T-helper 1 cell (primary cell): ENCODE measurements at places on chromosomes 5 and 9.
A peak's percentile ranks its signal among the peaks of the same experiment; 100 is the strongest.

DNA sequence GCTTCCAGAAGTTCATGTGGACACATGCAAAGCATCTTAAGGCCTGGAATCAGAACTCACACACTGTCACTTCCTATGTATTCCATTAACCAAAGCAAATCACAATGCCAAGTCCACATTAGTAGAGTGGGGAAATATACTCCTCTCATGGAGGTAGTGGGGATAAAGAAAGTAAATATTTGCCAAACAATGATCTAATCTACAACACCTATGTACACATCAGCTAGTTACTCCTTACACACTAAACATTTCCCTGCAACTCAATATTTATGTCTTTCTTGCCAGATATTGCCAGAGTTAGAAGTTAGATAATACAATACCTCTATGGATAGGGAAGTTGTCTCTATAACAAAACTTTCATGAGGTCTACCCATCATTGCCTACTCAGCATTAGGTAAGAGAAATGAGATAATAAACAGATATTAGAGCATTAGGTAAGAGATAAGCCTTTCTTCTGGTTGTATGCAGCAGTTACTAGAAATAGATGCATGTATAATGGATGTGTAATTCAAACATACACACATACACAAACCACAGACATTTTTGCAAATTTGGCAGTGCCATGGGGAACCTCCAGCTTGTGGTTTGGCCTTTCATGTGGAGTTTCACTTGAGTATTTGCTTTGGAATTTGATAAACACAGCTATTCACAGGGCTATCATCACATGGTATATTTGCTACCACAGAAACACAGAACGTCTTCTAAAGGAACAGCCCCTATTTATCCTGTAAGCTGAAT lies 196.5 kb downstream of the TLE1 start:
- DNase-seq, result no peak

DNA sequence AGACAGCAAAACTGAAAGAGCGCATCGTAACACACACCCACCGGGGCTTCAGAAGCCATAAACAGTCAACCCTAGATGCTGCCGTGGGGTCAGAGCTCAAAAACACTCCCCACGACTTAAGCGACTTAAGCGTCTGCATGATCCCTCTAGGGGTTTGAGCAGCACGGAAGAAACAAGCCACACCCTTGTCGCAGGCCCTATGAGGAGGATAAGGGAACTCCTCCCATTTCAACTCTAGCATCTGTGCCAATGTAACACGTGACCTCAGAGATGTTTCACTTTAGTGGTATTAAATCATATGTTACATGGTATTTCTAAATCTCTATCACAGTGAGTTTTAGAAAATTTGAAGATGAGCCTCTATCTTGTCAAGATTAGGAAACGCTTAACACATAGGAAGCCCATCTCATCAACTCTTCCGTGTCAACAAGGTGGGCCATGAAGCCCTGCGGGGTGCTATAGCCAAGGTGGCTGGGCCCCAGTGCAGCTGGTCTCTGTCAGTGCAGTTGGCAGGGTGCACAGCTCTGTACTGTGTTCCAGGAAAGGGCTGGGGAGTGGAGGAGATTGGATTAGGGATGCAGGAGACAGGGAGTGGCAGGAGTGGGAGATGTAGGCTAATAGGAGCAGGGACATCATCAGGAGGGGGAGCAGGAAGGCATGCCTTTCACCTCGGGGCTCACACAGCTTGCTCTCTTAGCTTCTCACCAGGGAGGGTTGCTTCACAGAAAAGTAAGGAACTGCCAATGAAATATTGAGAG lies 33.1 kb downstream of the ZCCHC9 start:
- DNase-seq, result no peak

DNA sequence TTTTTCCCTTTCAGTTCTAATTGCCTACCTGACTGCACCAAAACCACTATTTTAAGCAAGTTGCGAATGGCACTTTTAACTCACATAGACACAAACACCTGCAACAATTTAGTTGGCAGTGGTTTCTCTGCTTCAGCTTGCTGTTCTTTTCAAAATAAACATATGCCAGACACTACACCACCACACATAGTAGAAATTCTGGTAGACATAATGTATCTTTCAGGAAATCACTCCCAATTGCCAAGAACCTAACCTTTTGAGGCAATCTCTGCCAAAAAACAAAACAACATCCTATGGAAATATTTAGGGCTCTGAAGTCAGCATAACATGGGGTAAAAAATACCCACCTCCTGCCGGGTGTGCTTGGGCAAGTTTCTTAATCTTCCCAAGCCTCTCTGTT lies 27.7 kb downstream of the GLIS3 start:
- DNase-seq, result no peak

DNA sequence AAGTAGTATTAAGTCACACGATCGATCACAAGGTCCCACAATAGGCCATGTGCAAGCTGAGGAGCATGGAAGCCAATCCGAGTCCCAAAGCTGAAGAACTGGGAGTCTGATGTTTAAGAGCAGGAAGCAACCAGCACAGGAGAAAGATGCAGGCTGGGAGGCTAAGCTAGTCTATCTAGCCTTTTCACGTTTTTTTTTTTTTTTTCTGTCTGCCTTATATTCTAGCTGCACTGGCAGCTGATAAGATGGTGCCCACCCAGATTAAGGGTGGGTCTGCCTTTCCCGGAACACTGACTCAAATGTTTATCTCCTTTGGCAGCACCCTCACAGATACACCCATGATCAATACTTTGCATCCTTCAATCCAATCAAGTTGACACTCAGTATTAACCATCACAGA lies 6.5 kb downstream of the PPIP5K2 start:
- no peak for DNase-seq

DNA sequence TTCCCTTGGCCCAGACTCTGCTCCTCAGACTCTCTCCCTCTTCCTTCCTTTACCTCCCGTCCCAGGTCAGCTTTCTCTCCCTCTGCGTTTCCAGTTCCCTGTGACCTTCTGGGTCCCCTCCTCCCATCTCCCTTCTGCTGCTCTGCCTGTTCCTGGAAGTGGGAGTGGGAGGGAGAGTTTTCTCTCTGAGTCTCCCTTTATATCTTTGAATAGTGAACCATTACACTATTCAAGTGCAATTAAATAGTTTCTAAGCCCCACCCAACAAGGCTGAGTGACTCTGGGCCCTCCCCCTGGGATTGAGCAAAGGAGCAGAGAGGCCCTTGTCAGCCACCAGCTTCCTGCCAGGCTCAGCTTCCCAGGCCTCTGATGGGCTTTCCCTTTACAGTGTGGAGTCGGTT lies 34.8 kb downstream of the THBS4 start:
- DNase-seq, result no peak

- no peak for DNase-seq
Measured at GRCh38 chr5:64690417-64691151, at the start of gene SHISAL2B. Gene SHISAL2B (plus strand): TSS chr5:64690503. CDS start chr5:64690624, 121 bp downstream.

DNA sequence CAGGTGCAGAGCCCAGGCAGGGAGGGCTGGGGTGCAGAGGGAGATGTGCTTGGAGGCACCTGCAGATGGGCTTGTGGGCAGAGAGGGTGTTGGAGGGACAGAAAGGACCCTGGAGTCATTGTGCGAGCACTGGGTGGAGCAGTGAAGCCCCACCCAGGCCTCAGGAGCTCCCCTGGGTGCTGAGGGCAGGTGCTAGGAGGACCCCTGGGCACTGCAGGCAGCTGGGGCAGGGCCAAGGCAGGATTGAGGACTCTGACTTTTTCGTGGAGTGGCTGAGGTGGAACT lies 10.3 kb upstream of the SLC6A18 start:
- no peak for DNase-seq

DNA sequence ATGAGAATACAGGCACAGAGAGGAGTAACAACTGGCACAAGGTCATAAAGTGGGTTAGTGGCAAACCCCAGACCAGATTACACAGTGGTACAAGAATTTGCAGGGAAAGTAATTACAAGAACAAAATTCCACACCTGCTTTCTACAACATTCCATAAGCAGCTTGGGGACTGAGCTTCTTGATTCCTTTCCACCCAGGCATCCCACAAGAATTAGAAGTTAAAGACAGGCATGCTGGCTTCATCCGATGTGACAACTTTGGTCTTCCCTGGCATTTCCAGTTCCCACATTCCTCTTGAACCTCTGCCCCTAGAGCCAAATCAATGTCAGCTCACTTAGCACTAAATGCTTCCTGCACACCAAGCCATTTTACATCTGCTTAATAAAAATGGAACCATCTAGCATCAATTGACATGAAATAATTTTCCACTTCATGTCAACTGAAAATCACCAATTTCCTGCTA lies 435.8 kb upstream of the PAPPA start:
- DNase-seq, result no peak

- DNase-seq, result no peak
Measured at GRCh38 chr5:179113143-179113530, 53.0 kb downstream of the ZNF354C start.

GRCh38 chr9:112647596-112647995 lies 70.3 kb downstream of the INIP start:
- DNase-seq, result no peak

DNA sequence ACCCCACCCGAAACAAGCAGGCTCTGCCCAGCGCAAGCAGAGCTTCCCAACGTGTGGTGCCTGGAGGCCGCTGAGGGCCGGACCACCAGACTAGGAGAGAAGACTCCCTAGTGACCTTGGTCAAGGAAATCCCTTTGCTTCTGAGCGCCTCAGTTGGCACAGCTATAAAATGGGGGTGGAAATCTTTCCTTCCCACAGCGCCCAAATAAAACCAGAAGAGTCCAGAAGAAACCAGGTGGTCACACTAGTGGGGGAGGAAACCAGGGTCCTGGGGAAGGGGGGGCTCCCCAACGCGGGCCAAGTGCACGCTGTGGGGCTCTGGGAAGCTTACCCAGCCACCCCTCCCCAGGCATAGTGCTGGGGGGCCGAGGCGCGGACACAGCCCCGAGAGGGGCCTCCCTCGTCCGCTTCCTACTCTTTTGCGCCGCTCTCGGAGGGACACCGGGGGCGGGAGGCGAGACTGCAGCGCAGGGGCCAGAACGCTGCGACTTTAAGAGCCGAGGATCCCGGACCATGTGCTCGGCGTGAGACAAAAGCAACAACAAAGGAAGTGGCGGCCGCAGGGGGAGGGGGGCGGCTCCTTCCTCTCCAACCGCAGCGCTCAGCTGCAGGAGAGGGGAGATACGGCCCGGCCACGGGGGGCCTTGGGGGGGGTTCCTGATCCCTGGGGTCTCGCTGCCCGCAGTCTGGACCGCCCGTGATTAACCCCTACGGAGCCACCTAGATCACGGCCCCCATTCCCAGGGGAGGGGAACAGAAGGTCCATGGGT lies 885 bp downstream of the RNF44 start:
- DNase-seq, result peak; percentile 77

- DNase-seq, result no peak
Measured at GRCh38 chr5:66839636-66840185, 243.5 kb downstream of the MAST4 start.

DNA sequence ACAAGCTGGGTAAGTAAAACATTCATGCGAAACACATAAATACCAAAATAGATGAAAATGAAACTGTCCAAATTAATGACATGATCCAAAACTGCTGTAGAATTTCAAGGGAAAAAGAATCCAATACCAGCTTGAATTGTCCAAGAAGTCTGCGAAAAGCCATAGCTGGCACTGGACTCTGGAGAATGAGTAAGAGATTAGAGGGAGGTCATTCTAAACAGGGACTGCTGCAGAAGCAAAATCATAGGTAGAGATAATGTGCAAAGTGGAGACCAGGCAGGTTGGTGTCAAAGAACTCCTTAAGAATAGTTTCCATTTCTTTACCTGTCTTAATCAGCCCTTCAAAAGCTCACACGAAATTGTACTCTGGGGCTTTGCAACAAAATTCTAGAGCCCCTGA lies 162.5 kb downstream of the NFIB start:
- no peak for DNase-seq

DNA sequence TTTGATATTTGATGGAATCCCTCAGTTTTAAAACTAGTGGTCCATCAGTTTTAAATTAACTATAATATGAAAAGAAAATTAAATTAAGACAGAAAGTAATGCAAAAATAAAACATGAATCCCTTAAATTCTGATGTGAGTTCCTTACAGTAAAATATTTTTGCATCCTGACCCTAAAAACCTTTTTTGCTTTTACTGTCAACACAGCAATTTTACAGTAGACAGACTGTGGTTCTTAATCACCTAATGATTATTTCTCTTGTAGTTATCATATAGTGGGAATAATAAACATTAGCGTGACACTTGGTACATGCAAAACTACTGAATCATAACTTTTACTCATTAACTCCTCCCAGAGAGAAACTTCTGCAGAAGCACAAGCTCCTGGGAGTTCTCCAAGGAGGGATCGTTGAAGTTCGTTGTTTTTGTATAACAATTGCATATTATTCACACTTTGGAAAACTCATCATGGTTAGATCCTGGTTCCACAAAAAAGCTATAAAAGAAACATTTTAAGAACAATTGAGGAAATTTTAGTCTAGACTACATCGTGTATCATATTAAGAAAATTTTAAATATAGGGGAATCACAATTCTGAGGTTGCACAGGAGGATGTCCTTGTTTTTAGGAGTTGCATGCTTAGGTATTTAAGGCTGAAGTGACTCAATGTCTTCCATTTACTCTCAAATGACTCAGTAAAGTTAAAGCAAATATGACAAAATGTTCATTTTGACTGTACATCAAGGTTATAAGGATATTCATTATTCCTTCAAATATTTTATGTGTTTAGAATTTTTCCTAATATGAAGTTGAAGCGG lies 88.2 kb upstream of the NIPAL4 start:
- DNase-seq, result no peak

GRCh38 chr9:79639354-79639753 lies 67.6 kb downstream of the TLE4 start:
- DNase-seq, result no peak

- DNase-seq, result peak; percentile 47
Measured at GRCh38 chr9:123349691-123350480, 6.1 kb upstream of the CRB2 start.

GRCh38 chr5:65184780-65185179 lies 296.9 kb downstream of the ADAMTS6 start:
- DNase-seq, result no peak
